Spinal cord (tissue), 10 donors: ENCODE measurements at places on chromosomes 5 and 9. TPM values are rescaled to one million over a fixed set of nuclear protein-coding genes. Genes with fewer than 3 reads are reported as not detected.

The SLC12A7 gene
- total RNA-seq = 13.3 TPM

The TUSC1 gene
- total RNA-seq = 12.8 TPM

The CDKN2B gene
- total RNA-seq = 0.79 TPM

The PCDHB14 gene
- 10.4 TPM for total RNA-seq

The LCN15 gene
- not detected for total RNA-seq

The RAI14 gene
- 48.8 TPM for total RNA-seq

The IFNA13 gene
- not detected for total RNA-seq

DNA sequence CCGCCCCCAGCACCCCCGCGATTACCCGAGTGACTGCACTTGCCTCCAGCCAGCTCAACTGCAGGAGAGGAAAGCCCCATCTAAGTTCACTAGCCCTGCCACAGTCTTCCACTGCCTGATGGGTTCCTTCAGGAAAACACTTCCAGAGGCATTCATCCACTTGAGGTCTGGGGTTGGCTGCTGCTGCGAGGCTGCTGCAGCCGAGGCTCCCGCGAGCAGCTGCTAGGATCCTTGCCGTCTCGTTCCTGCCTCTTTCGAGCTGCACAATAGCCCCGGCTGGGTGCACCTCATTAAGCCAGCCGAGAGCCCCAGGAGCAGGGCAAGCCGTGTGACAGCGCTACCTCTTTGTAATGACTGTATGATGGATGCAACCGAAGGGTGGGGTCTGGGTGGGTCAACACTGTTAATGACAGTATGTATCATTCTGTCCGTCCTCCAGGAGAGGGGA is 24.2 kb upstream of the ELAVL2 start:
- H3K36me3 ChIP-seq = no peaks in the 10 kb centered on the region
- peak; percentile 86 for DNase-seq
- peak overlapping the region; percentile 55 for H3K4me3 ChIP-seq
- no peak overlapping the region for H3K27ac ChIP-seq
- peaks cover 19% of the 10 kb centered on the region for H3K27me3 ChIP-seq

DNA sequence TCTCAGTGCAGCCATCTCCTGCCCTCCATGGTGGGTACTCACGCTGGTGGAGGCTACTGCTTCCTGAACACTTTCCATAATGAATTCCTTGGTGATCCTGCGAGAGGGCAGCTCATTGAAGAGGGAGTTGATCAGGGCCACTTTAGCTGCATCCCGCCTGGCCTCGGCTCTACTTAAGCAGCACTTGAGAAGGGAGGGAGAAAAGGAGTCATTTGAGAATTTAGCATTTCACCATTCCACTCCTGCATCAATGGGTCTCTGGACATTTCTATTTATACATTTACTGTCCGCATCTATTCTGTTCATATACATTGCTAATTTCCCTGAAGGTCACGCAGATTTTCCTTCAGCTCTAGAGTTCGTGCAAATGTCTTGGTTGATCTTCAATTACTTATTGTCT is 35.1 kb downstream of the LIX1 start:
- no peaks in the 10 kb centered on the region for H3K27me3 ChIP-seq
- H3K36me3 ChIP-seq = no peaks in the 10 kb centered on the region
- peaks cover 6% of the 10 kb centered on the region for H3K4me1 ChIP-seq
- no peak overlapping the region for H3K27ac ChIP-seq
- no peak for DNase-seq
- no peak overlapping the region for H3K4me3 ChIP-seq

- H3K36me3 ChIP-seq = no peaks in the 10 kb centered on the region
- DNase-seq = no peak
- H3K4me1 ChIP-seq = no peaks in the 10 kb centered on the region
- no peak overlapping the region for H3K4me3 ChIP-seq
- H3K27ac ChIP-seq = no peak overlapping the region
Measured at GRCh38 chr9:124202447-124202971, 55.2 kb upstream of the NEK6 start.

- peaks cover 76% of the 10 kb centered on the region for H3K36me3 ChIP-seq
- H3K27me3 ChIP-seq = no peaks in the 10 kb centered on the region
- H3K4me1 ChIP-seq = peaks cover 87% of the 10 kb centered on the region
- DNase-seq = no peak
- no peak overlapping the region for H3K27ac ChIP-seq
Measured at GRCh38 chr5:134127376-134127861, 12.9 kb downstream of the TCF7 start.

- H3K36me3 ChIP-seq = no peaks in the 10 kb centered on the region
- H3K27me3 ChIP-seq = no peaks in the 10 kb centered on the region
- H3K4me3 ChIP-seq = no peak overlapping the region
- no peaks in the 10 kb centered on the region for H3K4me1 ChIP-seq
Measured at GRCh38 chr9:79581794-79582193, 10.0 kb downstream of the TLE4 start.

- DNase-seq = peak; percentile 52
- no peaks in the 10 kb centered on the region for H3K4me1 ChIP-seq
- H3K36me3 ChIP-seq = no peaks in the 10 kb centered on the region
- no peaks in the 10 kb centered on the region for H3K27me3 ChIP-seq
- no peak overlapping the region for H3K27ac ChIP-seq
- no peak overlapping the region for H3K4me3 ChIP-seq
Measured at GRCh38 chr5:15463231-15463980, 36.6 kb upstream of the FBXL7 start.

DNA sequence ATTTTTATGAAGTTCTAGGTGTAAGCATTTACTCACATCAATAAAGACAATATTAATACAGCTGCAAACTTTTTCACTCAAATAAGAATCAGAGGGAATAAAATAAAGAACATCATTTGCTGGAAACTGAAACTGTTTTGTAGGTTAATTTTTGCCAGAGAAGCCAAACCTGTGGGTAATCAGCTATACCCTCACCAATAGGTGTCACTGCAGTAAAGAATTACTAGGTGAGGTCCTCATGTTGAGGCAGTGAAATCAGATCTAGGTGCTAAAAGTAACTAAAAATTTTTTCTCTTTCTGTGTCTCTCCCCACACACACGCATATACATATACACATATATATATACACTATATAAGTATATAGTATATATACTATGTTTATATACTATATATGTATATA is 1016.3 kb upstream of the SEMA6A start:
- no peaks in the 10 kb centered on the region for H3K4me1 ChIP-seq
- no peak overlapping the region for H3K4me3 ChIP-seq
- peak; percentile 18 for DNase-seq

DNA sequence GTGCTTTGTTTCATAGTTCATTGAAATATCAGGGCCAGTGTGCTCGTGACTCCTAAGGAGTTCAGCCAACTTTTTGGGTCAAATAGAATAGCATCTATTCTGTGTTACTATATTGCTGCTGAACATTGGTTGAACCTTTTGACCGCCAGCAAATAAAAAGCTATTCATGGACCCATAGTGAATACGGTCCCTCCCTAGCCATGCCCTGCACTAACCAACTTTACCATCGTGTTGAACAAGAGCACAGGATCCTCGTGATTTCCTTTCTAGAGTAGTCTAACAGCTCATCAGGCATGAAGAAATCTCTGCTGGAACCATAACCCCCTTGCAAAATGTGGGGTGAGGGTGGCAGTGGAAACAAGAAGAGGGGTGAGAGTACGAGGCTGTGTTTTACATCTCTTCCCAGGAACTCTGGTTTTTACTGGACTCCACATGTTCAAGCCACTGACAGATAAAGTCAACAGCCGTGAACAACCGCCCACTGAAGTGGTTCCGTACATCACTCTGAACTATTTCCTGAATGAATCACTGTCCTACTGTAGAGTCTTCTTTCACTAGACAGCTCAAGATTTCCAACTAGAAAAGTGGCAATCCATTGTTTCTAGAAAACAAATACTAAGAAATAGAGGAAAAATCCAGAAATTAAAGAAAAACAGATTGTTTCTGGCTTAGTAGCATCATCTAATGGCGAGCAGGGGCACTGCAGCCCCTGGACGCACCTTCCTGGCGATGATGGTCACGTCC is 70.1 kb upstream of the SPATA31E1 start:
- DNase-seq = no peak
- H3K27me3 ChIP-seq = no peaks in the 10 kb centered on the region
- no peaks in the 10 kb centered on the region for H3K36me3 ChIP-seq
